AG08395 (cell line): ENCODE measurements at places on chromosomes 5 and 9.
A peak's percentile ranks its signal among the peaks of the same experiment; 100 is the strongest.

- DNase-seq = peak; percentile 38
Observed at GRCh38 chr9:135857371-135857786, 50.0 kb downstream of the CAMSAP1 start.

DNA sequence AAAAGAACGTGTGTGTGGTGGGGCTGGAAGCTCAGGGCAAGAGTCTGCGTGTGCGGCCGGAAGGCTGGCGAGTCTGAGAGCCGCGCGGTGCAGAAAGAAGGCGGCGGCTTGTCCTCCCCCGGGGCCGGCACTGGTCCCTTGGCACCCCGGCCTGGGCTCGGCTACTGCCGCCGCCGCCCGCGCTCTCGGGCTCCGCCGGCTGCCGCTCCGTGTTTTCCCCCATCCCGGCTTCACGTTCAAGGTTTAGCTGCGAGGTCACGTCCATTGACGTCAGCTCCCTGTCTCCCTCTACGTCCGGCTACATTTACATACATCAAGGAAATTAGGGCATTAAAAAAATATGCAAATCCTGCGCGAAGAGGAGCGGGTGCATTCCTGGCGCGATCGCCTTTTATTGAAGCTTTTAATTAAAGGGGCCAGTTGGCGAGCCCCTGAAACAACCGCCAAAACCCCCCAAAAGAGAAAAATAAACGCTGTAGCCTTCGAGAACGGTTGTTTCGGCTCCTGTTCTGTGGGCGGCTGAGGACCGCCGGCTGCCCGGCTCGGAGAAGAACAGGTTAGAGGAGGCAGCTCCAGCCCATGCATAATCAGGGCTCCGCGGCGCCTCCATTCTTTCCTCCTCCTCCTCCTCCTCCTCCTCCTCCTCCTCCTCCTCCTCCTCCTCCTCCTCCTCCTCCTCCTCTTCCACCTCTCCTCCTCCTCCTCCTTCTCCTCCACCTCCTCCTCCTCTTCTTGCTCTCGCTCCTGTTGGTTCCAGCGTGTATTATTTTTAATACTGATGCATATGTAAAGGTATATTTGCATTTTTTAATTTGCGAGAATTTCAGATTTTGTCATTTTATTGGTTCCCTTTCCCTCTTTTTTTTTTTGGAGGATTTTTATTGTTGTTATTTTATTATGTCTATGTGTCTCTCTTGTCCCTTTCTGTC lies 207.0 kb downstream of the MEF2C start:
- DNase-seq = no peak

GRCh38 chr5:90941002-90941720 lies 382.6 kb downstream of the ADGRV1 start:
- DNase-seq = no peak

DNA sequence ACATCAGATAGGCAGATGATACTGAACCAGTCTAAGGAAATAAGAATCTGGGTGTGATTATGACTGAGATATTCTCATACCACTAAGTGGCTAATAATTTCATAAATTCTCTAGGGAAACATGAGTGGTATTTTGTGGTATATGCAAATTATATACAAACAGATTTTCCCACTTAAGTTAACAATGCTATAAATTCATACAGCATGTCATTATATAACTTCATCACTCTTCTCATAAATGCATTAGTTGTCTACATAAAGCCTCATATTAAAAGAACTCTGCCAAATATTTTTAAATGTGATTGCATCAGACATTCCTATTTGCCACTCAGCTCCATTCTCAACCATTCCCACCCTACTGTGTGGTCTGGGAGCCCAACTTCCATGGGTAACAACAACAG lies 226.5 kb downstream of the TLE1 start:
- DNase-seq = no peak

DNA sequence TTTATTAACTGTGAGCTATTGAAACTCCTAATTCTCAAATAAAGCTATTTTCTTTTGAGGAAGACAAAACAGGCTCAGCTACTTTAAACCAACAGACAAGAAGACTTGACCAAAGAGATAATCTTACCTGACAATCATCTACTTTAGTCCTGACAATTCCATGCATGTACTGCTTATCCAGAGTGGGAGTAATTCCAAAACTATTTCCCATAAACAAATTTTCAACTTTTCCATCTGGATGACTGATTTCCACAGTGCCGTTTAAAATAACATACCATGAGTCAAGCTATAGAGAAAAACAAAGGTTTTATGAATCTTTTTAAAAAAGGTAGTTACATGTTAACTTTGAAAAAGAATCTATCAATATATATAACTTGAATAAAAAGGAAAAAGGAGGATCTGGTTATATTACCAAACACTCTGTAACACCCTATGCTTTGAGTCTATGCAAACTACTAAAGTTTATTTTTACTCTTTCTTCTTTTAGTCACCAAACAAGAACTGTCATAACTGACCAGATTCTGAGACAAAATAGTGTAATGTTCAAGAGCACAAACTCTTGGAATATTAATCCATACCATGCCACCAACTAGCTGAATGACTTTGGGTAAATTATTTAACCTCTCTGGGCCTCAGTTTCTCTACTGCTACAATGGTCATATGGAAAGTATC lies 129.7 kb downstream of the RAPGEF6 start:
- no peak for DNase-seq

DNA sequence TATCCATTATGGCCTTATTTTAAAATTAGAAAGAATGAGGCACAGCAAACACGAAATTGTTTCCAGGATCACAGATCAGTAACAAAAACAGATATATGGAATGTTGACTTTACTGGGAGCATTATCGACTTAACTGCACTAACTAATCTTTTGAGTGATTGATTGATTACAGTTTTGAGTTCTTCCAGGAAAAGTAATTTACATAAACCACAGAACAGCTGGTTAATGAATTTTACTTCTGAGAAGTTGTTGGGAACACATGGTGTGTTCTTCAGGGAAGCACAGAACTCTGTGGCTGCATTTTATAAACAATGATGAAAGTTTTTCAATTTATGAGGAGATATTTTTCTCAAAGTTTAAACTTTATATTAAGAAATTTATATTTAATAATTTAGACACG lies 802.4 kb upstream of the ACO1 start:
- DNase-seq = no peak

DNA sequence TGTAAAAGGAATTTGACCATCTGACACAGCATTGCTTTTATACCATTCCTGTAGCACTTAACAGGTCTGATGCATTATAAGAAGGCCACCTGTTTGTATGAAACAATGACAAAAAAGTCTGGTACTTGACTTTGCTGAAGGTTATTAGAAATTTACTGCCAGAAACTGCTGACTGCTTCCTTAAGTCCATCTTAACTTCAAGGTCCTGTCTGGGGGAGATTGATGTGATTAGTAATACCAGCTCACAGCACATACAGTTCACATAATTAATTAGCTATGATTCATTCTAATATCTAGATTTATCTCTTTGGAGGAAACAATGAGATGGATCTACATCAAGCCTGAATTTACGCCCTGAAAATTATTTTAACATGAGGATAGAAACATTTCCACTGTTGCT lies 49.6 kb upstream of the TEK start:
- no peak for DNase-seq

- no peak for DNase-seq
Observed at GRCh38 chr5:119322948-119323537, 32.8 kb upstream of the TNFAIP8 start.

DNA sequence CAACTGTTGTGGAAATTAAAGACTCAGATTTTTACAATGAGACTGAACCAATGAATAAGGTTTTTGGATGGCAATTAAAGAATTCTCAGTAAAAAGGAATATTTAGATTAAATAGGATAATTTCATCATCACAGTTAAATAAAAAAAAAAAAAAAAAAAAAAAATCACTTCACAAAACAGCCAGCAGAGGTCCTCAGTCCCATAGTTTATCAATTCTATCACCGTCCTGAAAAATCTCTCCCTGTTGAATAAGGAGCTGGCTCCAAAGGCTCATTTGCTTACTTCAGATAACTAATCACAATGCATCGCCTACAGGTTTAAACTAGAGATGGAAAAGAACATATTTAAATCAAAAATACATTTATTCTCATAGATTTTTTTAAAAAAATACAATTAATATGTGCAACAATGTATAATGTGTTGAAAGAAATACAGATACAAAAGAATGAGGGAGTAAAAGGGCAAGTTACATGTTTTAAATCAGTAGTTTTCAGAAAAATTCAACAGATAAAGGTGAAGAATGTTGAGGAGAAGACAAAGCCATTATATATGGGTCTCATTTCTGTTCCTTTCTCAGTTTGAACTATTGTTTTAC lies 175.8 kb upstream of the CHD1 start:
- peak; percentile 36 for DNase-seq

DNA sequence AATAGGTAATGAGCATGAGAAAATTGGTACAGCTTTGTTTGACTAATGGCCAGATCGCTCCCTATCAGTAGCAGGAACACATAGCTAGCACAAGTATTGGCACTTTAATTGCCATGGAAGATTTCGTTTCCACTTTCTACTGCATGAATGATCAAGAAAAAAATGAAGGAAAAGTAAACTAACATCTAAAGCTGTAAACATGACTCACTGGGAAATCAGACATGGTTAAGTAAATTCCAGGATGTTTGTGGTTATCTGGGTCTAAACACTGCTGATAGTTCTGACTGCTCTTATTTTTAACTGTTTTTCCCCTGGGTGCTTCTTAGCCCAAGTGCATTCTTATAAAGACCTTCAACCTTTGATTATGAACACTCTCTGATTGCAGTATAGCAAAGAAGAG lies 388.9 kb downstream of the NR2F1-AS1 start:
- DNase-seq = peak; percentile 82

- DNase-seq = no peak
Observed at GRCh38 chr9:25702536-25702935, 24.3 kb upstream of the TUSC1 start.

- no peak for DNase-seq
Observed at GRCh38 chr9:28190981-28191380, 617.7 kb upstream of the C9orf72 start.

DNA sequence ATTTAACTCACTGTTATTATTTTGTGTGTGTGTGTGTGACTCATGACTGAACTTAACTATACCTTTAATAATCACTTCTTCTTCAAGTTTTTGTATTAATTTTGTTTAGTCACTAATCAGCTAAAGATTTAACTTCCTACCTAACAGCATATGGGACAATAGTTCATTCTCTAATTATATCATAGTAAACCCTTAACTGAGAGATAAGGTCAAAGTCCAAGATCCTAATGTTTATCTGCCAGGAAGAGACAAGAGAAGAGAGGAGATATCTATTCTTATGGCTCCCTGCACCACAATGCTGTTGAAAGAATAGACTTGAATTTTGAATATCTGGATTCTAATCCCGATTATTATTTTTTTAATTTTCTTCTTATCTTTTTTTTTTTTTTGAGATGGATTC lies 28.1 kb downstream of the FREM1 start:
- no peak for DNase-seq

DNA sequence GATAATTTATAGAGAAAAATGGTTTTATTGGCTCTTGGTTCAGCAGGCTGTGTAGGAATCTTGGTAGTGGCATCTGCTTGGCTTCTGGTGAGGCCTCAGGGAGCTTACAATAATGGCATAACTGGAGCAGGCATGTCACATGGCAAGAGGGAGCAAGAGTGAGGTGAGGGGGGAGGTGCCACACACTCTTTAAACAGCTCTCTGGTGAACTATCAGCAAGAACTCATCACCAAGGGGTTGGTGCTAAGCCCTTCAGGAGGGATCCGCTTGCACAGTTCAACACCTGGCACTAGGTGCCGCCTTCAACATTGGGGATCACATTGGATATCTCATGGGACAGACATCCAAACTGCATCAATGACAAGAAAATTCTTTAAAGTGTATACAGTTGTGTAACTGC lies 10.5 kb downstream of the GPBP1 start:
- DNase-seq = no peak
